ENCODE measurements at places on chromosomes 6 and 20.

- DNase-seq, result peak; percentile 97
Observed at GRCh38 chr6:35727935-35728682, 8.7 kb upstream of the ARMC12 start.

- no peak for DNase-seq
Observed at GRCh38 chr6:57434944-57435343, 117.5 kb downstream of the PRIM2 start.

DNA sequence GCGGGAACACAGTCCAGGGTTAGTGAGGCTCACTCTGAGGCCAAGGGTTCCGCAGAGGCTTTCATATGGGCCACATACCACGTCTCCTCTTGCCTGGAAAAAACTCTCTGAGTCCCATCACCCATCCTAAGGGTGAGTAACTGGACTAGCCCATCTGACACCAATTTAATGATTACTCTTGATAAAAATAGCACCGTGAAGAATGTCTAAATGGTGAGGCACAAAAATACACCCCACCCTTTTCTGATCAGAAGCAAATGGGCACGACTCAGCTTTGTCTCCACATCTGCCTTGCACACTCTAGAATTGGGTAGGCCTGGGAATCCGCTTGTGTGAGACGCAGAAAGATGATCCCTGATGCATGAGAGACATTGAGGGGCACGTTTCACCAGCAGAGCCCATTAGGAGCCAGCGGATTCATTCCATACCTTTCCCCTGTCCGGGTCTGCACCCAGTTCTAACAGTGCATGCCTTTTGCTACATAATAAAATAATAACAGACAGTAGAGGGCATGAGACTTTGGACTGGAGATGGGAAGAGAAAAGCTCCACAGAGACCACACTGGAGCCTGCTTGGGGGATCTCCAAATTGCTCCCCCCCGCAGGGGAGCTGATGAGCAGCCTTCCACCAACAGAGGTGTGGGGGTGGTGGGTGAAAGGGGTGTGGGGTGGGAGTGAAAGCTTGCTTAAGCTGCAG lies 110.0 kb upstream of the KCNK16 start:
- no peak for DNase-seq

GRCh38 chr20:32780749-32781655 lies 18.8 kb downstream of the DNMT3B start:
- DNase-seq, result no peak

GRCh38 chr6:40807484-40807883 lies 220.3 kb upstream of the LRFN2 start:
- DNase-seq, result peak; percentile 62

- DNase-seq, result no peak
Observed at GRCh38 chr20:37529214-37529967, 1.7 kb upstream of the BLCAP start.

- DNase-seq, result peak; percentile 97
Observed at GRCh38 chr20:56788041-56788670, 159.1 kb downstream of the TFAP2C start.

GRCh38 chr6:76057469-76057868 lies 15.0 kb downstream of the IMPG1 start:
- no peak for DNase-seq

DNA sequence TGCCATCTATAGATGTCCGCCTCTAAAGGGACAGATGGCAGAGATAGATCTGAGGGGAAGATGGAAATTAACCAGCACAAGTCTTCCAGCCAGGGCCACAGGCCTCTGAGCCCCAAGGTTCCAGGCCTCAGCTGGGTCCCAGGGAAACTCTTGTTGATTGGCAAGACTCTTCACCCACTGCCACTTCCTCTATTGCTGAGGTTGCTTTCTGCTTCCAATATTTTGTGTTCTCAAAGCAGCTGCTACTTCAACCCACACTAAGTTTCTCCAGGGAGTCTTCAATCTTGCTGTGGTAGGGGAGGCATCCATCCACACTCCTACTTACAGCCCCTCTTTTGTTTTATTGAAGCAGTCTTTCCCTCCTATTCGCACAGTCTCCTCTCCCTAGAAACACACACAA lies 36.4 kb upstream of the SASH1 start:
- no peak for DNase-seq

GRCh38 chr6:34071884-34072379 lies 74.0 kb downstream of the GRM4 start:
- no peak for DNase-seq

- peak; percentile 83 for DNase-seq
Observed at GRCh38 chr6:56766806-56767178, 124.1 kb upstream of the DST start.

DNA sequence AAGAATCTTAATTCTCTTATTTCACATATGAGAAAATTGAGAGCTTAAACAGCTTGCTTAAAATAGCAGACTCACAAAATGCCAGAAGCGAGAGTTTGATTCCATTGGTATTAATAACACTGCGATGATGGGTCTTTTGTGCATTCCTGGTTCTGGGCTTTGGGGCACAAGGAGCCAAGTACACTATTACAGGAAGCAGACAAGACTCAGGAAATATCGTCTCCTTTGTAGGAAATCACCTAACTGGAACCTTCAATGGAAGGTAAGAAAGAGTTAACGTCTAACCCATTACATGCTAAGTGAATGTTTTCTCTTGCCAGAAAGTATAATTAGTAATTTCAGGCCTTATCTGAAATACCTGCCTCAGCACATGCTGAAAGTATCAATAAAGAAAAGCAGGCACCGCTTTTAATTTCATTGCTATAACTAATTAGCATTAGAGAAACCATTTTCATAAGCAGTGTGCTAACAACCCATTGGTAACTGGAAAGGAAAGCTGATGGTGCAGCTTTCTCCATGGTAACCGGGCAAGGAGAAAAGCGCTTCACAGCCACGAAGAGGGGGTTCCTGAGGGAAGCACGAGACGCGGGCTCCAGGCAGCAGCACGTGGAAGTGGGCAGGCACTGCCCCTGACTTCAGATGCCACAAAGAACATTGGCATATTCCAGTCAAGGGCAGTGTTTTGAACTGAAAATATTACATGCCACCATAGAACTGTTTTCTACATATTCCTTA lies 206.7 kb upstream of the AGPAT4 start:
- DNase-seq, result no peak

DNA sequence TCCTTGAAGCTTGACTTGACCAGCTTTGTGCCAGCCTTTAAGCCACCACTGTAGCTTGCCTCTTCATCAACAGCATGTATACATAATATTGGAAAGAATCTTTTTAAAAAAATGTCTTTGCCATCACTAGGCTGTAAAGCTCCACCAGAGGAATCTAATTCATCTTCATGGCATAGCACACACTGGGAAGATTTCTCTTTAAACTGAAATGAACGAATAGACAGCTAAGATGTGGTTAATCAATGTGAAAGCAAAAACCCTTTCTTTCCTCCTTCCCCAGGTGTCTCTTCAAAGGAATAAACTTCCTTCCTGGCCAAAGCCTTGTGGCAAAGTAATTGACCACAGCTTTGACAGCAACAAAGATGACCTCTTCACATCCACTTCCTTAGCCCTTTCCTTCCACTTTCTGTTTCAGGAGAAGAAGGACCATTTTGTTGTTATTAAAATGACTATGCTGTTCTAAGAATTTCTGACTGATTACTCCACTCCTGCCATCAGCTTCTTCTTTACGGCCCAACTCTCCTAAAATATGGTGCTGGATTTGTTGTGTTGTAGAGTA lies 428.7 kb upstream of the SOX4 start:
- no peak for DNase-seq

GRCh38 chr20:56368351-56369134 lies 9.8 kb downstream of the FAM210B start:
- no peak for DNase-seq

GRCh38 chr6:162971356-162971755 lies 243.6 kb downstream of the PACRG start:
- DNase-seq, result no peak

DNA sequence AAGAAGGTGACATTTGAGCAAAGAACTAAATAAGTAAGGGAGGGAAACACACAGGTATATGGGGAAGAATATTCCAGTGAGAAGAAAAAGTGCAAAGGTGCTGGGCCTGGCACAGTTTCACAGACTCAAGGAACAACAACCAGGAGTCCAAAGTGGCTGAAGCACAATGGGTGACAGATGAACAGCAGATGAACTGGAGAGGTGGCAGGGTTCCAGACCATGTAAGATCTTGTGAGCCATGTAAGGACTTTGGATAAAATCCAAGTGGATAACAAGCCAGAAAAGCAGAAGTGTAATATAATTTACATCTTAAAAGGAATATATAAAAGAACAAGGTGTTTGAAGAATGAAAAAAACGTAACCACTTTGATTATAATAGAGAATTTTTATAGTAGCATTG lies 87.9 kb downstream of the MMS22L start:
- no peak for DNase-seq

- peak; percentile 57 for DNase-seq
Observed at GRCh38 chr6:29696147-29697125, 15.5 kb upstream of the ZFP57 start.

DNA sequence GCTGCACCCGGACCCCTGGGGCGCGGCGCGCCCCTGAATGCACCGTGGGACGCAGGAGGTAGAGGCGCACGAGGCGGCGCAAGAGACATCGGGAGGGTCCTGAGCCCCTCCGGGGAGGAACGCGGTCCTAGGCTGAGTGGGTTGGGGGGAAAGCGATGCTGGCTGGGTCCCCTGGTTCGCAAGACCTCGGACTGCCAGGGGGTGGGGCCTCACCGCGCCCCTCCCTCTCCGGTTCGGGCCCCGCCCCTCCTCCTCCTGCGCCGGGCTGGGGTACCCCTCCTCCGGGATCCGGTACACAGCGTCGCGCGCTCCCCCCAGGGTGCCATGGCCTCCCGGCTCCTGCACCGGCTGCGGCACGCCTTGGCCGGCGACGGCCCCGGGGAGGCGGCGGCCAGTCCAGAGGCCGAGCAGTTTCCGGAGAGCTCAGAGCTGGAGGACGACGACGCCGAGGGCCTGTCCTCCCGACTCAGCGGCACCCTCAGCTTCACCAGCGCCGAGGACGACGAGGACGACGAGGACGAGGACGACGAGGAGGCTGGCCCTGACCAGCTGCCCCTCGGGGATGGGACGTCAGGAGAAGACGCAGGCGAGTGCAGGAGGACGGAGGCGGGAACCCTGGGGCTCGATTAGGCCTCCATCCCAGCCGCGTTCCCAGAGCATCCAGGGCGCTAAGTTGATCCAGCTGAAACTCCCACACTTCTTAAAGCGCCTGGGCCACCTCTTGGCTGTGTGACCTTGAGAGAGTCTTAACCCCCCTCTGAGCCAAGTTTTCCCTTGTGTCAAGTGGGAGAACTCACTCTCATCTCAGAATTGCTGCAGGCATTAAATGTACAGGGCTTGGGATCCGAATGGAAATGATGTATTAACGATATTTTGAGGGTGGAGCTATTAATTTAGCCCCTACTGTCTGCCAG lies 541 bp downstream of the SNX21 start:
- peak; percentile 41 for DNase-seq

DNA sequence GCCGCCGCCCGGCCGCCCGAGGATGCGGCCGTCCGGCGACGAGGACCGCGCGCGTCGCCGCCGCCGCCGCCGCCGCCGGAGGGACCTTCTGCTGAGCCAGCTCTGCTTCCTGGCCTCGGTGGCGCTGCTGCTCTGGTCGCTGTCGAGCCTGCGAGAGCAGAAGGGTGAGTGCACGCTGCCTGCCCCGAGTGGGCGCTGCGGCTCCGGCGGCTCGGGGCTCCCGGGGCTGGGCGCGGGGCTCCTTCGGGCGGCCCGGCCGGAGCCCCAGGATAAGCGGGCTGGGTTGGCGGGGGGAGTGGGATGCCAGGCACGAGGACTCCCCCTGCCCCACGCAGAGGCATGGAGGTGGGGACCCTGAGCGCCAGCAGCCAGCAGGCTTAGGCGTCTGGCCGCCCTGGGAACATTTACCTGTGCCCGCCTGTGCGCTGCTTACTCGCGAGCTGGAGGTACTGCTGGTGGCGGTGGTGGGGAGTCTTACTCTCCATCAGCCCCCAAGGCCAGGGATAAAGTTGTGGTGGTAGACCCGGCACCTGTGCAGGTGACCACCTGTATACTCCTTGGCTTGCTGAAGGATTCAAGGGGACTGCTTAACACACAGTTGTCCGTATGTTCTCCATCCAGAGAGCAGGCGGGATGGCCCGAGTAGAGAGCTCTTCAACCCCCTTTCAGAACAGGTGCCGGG lies 520 bp downstream of the SLC24A3 start:
- DNase-seq, result peak; percentile 42

GRCh38 chr6:169575365-169575764 lies 126.5 kb downstream of the WDR27 start:
- no peak for DNase-seq

DNA sequence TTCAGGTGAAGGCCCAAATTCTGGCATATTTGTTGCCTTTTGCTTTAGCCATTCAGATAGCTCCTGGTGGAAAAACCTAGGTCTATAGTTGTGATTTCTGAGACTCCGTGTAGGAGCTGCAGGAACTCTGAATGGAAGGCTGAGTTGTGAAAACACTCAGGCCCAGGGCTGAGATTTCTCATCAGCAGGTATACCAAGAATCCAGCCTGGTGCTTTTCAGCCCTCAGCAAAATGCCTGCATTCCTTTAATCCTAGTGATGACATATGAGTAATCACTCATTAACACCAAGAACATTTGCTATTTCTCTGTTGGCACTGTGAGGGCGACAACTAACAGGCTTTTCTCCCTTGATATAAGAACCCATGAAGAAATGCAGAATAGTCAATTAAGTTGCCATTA lies 546.1 kb upstream of the MAN1A1 start:
- peak; percentile 77 for DNase-seq

GRCh38 chr6:104940893-104941728 lies 15.8 kb upstream of the LIN28B start:
- peak; percentile 53 for DNase-seq

DNA sequence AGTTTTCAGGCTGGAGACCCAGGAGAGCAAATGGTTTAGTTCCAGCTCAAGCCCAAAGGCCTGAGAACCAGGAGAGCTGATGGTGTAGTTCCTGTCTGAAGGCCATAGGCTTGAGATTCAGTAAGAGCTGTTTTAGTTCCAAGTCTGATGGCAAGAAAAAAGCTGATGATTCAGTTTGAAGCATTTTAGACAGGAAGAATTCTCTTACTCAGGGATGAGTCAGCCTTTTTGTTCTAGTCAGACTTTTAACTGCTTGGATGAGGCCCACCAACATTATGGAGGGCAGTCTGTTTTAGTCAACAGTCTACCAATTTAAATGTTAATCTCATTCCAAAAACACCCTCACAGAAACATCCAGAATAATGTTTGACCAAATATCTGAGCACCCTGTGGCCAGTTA lies 2.5 kb downstream of the ZSCAN26 start:
- DNase-seq, result peak; percentile 86

GRCh38 chr20:46323557-46323956 lies 15.3 kb upstream of the CDH22 start:
- DNase-seq, result peak; percentile 42

GRCh38 chr6:89993411-89993810 lies 99.1 kb downstream of the GJA10 start:
- no peak for DNase-seq

- DNase-seq, result no peak
Observed at GRCh38 chr6:132858750-132859149, 44.4 kb downstream of the RPS12 start.

- DNase-seq, result no peak
Observed at GRCh38 chr6:104969785-104970581, 13.1 kb downstream of the LIN28B start.
